Fibroblast of lung (primary cell): ENCODE measurements at places on chromosomes 16 and 17. TPM values are rescaled to one million over a fixed set of nuclear protein-coding genes. Genes with fewer than 3 reads are reported as not detected.

KIF2B gene
- total RNA-seq, result not detected in 2 replicates

ZNF423 gene
- 0.17 and 0.77 TPM in 2 replicates for total RNA-seq

GPRC5B gene
- total RNA-seq, result 4.5 and 6.4 TPM in 2 replicates

FGF11 gene
- 0.33 and 1.3 TPM in 2 replicates for total RNA-seq

CCL15 gene
- not detected in 2 replicates for total RNA-seq

EXOC3L1 gene
- total RNA-seq, result 0.26 and 0.33 TPM in 2 replicates

ITGAD gene
- not detected in 2 replicates for total RNA-seq

SEPTIN1 gene
- 0.17 and 0.26 TPM in 2 replicates for total RNA-seq

AGRP gene
- not detected in 2 replicates for total RNA-seq

MAF gene
- total RNA-seq, result 26.7 and 27.7 TPM in 2 replicates

NACA2 gene
- not detected in 2 replicates for total RNA-seq

MEIOB gene
- total RNA-seq, result not detected in 2 replicates

PTX4 gene
- total RNA-seq, result not detected in 2 replicates

GRCh38 chr17:77772461-77772897, 186.0 kb upstream of the TNRC6C start:
- DNase-seq, result peak; percentile 79

DNA sequence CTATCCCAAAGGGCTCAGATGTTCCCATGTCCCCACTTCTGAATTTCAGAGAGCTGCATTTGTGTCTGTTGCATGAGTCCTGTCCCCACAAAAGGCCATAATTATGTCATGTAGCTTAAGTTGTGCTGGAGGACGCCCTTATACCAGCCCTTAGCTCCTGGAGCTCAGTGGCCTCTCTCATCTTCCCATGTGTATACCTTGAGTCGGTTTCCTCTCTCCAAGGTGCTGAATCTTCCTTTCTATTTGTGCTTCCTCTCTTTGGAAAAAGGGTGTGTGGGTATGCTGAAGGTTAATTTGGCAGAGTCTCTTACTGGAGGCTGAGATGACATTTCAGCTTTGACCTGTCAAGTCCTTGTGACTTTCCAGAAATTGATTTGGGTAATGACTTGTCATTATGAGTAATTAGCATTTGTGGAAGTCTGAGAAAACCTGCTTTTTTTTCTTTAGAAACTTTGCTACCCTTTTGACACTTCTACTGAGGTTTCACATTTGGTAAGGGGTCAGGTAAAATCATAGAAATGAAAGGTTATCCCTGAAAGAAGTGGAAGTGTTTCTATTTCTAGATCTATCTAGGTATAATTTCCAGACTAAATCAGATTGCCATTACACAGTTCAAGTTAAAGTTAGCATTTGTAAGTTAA, 185.4 kb downstream of the ABCC12 start:
- peak; percentile 33 for DNase-seq

GRCh38 chr17:81218459-81218858, 4.3 kb downstream of the CEP131 start:
- DNase-seq, result no peak

- peak; percentile 77 for DNase-seq
These were observed 10.4 kb upstream of the WFDC1 start for GRCh38 chr16:84284154-84284722.

DNA sequence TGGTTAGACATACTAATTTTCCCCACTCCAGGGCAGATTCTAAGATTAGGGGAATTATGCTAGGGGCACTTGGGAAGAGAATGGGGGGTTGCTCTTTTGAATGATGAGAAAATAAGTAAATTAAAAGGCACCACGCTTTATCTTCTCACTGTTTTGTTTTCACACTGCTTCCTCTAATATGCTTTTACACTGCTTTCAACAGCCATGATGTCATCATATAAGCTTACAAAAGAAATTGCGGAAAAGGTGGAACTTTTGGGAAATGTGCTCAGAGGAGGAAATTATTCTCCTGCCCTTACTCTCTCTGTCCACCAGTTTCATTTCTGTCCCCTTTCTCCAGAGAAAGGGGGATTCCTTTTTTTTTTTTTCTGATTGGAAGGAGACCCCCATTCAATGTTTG, 308.2 kb downstream of the TOX3 start:
- no peak for DNase-seq

DNA sequence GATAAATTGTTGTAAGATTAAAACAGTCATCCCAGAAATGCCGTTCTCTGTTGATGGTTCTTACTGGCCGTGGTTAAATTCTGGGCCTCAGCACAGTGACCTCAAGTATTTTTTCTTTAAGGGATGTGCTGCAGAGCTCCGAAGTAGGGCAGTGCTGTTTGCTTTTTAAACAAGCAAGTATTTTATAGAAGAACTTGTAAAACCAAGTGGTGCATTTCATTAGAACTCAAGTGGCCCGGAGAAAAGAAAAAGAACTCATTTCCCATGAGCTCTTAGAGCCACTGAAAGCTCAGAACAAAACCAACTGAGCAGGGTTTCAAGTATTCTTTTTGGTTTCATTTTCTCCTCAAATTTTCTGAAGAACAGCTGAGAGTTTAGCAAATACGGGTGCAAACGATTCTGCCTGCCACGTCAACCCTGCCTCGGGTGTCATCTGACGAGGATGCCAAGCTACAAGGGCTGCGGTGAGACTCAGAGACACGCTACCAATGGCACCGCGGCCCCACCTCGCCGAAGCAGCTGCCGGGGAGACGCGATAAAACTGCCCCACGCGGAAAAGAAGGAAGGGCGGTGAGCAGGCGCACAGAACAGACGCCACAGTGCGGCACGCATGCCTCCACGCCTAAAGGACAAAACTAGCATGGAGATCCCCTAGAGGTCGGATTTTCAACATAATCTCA, 6.3 kb downstream of the LMF1 start:
- peak; percentile 47 for DNase-seq

GRCh38 chr17:43717913-43718312, 40.7 kb downstream of the SOST start:
- no peak for DNase-seq

GRCh38 chr16:75305364-75306098, 54.1 kb upstream of the BCAR1 start:
- peak; percentile 100 for DNase-seq

GRCh38 chr17:48191362-48191761, 83.8 kb downstream of the SNX11 start:
- no peak for DNase-seq

DNA sequence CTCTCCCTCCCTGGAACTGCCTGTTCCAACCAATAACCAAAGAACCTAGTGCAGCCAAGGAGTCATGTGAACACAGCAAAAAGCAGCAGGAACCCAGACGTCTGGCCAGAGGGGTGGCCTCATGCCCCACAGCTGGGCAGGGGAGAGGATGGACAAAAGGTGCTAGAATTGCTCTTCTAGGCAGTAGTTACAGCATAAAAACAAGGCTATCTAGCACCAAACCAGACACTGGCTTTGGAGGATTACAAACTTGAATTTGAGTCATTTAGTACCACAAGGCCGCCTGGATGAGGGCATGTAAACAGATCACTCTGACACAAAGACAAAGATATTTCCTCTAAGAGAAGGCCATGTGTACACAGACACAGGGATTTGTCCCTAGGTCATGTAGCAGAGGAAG, 423.3 kb upstream of the MAF start:
- DNase-seq, result peak; percentile 28

DNA sequence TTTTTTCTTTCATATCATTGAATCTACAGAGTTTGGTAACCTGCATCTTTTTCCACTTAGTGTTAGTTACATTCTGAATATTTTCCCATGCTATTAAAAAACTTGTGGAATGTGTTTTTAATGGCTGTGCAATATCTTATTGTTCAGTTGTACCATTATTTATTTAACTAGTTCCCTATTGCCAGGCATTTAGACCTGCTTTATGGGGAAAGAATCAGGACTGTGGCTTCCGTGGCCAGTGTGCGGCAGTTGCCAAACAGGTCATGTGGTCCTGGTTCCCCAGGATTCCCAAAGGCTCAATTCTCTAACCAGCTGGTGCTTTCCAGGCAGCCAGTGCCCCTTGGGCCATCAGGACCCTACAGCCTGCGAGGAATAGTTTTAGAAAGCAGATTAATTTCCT, 30.8 kb downstream of the NDEL1 start:
- DNase-seq, result peak; percentile 62

GRCh38 chr17:31715446-31715845, 143.6 kb downstream of the COPRS start:
- DNase-seq, result no peak

DNA sequence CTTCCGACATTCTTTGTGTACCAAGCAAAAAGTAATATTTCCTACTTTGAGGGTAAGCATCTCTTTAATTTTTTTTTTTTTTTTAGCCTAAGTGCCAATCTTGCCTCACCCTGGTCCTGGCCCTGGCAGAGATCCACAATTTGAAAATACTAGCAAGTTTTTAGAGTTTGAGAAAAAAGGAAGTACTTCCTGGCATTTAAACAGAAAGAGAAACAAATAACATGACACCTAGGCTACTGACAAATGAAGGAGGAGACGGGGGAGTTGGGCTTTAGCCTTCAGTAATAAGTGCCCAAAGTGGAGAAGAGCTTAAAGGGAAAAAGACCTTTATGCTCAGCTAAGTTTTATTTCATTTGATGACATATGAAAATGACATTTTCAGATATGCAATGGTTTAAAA, 92.8 kb downstream of the HS3ST3A1 start:
- no peak for DNase-seq

DNA sequence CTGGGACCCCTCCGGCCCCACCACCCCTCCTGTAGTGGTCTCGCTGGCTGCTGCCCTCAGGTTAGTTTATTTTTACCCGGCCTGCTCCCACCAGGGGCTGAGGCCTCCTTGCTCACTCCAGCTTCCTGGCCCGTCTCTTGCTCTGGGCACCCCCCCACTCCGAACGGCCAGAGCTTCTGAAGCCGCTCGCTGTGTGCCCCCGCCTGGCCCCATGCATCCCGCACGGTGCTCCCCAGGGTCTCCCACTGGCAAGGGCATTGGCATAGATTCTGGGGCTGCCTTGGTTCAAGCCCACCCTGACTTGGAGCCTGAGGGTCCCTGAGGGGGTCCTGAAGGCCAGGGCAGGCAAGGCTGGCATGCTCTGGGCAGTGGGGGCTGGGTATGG, 186.4 kb downstream of the SEC14L1 start:
- no peak for DNase-seq

GRCh38 chr16:81516478-81517149, 72.0 kb downstream of the CMIP start:
- no peak for DNase-seq

DNA sequence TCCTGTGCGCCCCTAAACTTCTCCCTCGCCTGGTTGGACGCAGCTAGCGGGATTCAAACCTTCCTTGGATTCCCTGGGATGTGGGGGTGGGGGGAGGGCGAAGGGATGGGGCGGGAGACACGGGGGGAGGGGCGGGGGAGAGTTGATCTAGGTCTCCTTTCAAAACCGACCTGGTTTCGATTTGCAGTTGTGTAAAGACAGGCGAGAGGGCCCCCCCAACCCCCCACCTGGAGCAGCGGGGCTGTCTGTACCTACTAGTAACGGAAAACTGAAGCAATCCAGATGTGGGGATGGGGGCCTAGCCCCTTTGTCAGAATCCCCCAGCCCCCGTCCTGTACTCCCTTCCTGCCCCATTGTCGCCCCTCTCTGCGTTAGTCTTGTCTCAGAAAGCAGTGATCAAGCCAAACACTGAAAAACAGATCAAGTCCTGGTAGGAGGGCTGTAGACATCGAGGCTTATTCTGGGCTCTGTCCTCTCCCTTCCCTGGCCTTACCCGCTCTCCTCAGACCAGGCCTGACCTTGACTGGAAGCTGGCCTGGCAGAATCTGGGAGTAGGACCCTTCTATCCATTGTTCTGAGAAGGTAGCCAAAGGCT, 902 bp downstream of the DLX4 start:
- DNase-seq, result no peak

DNA sequence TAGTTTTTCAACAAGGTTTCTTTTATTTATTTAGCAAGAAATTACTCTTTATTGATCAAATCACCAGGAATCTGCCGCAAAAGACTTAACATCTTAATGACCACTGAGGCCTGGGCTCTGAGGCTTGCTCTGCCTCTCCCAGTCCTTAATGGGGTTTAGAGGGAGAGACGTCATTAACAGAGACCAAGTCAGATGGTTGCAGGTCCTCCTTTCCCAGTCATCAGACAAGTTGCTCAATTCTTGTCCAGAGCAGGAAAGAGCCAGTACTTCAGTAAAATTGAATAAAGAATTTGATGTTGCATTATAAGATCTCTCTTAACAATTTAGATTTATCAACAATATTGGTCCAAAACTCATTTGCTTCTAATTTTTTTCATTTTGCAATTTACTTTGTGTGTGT, 2.0 kb downstream of the SEPHS2 start:
- DNase-seq, result no peak
